CD8-positive, alpha-beta memory T cell (primary cell): ENCODE measurements at places on chromosomes 2 and 18. TPM values are rescaled to one million over a fixed set of nuclear protein-coding genes. Genes with fewer than 3 reads are reported as not detected.

SKA1 gene
- 28.7 TPM for total RNA-seq

MEP1B gene
- not detected for total RNA-seq

ZNF516 gene
- total RNA-seq, result 1.6 TPM

AFF3 gene
- 0.53 TPM for total RNA-seq

AQP12B gene
- total RNA-seq, result not detected

GKN1 gene
- total RNA-seq, result not detected

TMEM247 gene
- not detected for total RNA-seq

POTEC gene
- total RNA-seq, result not detected

TANK gene
- 81.7 TPM for total RNA-seq

SERPINB5 gene
- not detected for total RNA-seq

CCDC178 gene
- not detected for total RNA-seq

DCTN1 gene
- total RNA-seq, result 113 TPM

TFCP2L1 gene
- 0.11 TPM for total RNA-seq

CERKL gene
- not detected for total RNA-seq

PDCD1 gene
- 39.3 TPM for total RNA-seq

KCTD18 gene
- 14.5 TPM for total RNA-seq

ANKRD36 gene
- 18.8 TPM for total RNA-seq

ODC1 gene
- total RNA-seq, result 566 TPM

TMEM178A gene
- not detected for total RNA-seq

GAREM1 gene
- not detected for total RNA-seq

TCF23 gene
- not detected for total RNA-seq

CYS1 gene
- total RNA-seq, result 0.20 TPM

STAT4 gene
- 54.7 TPM for total RNA-seq

CD28 gene
- total RNA-seq, result 64.1 TPM

CREG2 gene
- total RNA-seq, result not detected

WIPF1 gene
- total RNA-seq, result 326 TPM

SPR gene
- 9.3 TPM for total RNA-seq

CHRND gene
- total RNA-seq, result not detected

LTBP1 gene
- total RNA-seq, result not detected

CNTNAP5 gene
- total RNA-seq, result not detected

LOXL3 gene
- total RNA-seq, result 0.77 TPM

ACMSD gene
- not detected for total RNA-seq

PROC gene
- 0.13 TPM for total RNA-seq

MAP2 gene
- not detected for total RNA-seq

AQP12A gene
- not detected for total RNA-seq

LRATD1 gene
- total RNA-seq, result not detected

ANKRD62 gene
- total RNA-seq, result not detected

SLC16A14 gene
- 1.0 TPM for total RNA-seq

TLX2 gene
- total RNA-seq, result 0.37 TPM

ITM2C gene
- total RNA-seq, result 56.1 TPM

FBXO36 gene
- 0.74 TPM for total RNA-seq

LINC00305 gene
- not detected for total RNA-seq

ALPP gene
- total RNA-seq, result not detected

SCLY gene
- 70.5 TPM for total RNA-seq

GALNT1 gene
- total RNA-seq, result 43.9 TPM

CFAP210 gene
- 0.57 TPM for total RNA-seq

NETO1 gene
- not detected for total RNA-seq

CNRIP1 gene
- total RNA-seq, result 0.11 TPM

RAB27B gene
- 0.22 TPM for total RNA-seq

DNAJB2 gene
- 56.4 TPM for total RNA-seq

TTR gene
- not detected for total RNA-seq

YES1 gene
- total RNA-seq, result 19.0 TPM

ANKRD30BL gene
- total RNA-seq, result not detected

NCKAP5 gene
- not detected for total RNA-seq

FAM136A gene
- 102 TPM for total RNA-seq

TRAPPC8 gene
- total RNA-seq, result 34.8 TPM

TRIM43 gene
- not detected for total RNA-seq

UGT1A3 gene
- not detected for total RNA-seq

POTEE gene
- total RNA-seq, result 0.46 TPM
